ENCODE measurements at places on chromosomes 1 and 21.

GRCh38 chr21:42237577-42237976, 18.6 kb downstream of the ABCG1 start:
- no peak for DNase-seq

- no peak for DNase-seq
These were observed 8.8 kb upstream of the OBSCN start for GRCh38 chr1:228198977-228199590.

DNA sequence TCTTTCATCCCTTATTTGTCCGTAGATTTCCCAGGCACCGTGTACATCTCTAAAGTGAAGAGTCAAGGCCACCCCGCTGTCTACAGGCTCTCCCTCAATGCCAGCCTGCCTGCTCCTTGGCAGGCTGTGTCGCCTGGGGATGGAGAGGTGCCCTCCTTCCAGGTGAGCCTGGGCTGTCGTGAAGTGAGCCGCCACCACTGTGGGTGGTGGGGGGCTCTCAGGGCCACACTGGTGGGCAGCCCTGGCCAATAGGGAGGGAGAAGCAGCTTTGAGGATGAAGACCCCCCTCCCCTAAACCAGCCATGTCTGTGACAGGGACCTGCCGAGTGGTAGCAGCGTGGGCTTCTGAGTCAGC, 46.2 kb downstream of the DISP3 start:
- DNase-seq: no peak

GRCh38 chr1:96901783-96902363, 180.3 kb downstream of the PTBP2 start:
- no peak for DNase-seq

- no peak for DNase-seq
These were observed 18.7 kb downstream of the C1orf198 start for GRCh38 chr1:230849451-230850224.

- no peak for DNase-seq
These were observed 7.0 kb downstream of the KRTAP10-8 start for GRCh38 chr21:44618909-44619308.

- DNase-seq: no peak
These were observed 90.1 kb downstream of the TMEM53 start for GRCh38 chr1:44584167-44584566.

DNA sequence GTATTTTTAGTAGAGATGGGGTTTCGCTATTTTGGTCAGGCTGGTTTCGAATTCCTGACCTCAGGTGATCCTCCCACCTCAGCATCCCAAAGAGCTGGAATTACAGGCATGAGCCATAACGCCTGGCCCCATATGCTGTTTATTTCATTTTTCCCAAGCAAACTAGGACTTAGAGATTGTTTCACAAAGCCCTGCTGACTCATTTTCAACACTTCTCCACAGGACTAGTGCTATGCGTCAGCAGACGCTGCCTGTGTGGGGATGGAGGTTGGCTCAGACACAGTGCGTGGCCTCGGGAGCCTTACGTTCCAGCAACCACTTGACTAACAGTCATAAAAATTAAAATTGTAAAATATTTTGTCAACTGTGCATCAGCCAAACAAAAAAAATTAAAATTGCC, 22.7 kb downstream of the PKNOX1 start:
- no peak for DNase-seq

GRCh38 chr1:67635055-67635809, 49.8 kb upstream of the GADD45A start:
- no peak for DNase-seq

GRCh38 chr1:109185990-109186732, 27.6 kb upstream of the SARS1 start:
- no peak for DNase-seq

DNA sequence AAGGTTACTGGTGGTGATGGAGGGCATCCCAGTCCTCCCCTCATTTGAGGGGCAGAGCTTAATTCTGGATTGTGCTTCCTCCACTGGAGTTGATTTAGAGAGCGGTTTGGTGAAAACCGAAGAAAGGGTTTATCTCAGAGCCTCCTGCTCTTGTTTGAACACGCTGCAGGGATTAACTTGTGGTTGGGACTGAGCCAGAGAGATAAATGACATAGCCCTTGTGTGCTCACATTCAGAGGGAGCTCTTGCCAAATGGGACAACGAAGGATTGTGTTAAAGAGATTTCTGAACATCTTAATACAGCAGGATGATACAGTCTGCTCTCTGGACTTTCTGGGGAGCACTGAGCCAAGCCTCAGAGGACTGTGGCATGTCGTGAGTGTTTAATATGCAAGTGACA, 308.2 kb downstream of the DISC1 start:
- DNase-seq: no peak

DNA sequence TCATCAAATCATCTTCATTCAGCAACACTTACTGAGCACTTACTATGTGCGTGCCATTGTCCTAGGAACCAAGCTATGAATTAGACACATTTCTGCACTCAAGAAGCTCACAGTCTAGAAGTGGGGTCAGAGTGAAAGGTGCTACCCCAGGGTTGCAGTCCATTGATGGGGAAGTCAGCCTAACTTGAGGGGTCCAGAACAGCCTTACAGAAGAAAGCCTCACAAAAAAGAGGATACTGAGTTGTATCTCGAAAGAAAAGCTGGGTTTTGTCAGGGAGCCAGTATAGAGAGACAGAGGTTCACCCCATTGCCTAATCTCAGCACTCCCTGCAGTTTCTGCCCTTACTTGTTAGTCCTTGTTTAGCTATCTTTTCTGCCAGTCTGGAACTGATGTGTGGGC, 153.1 kb upstream of the JUN start:
- no peak for DNase-seq

DNA sequence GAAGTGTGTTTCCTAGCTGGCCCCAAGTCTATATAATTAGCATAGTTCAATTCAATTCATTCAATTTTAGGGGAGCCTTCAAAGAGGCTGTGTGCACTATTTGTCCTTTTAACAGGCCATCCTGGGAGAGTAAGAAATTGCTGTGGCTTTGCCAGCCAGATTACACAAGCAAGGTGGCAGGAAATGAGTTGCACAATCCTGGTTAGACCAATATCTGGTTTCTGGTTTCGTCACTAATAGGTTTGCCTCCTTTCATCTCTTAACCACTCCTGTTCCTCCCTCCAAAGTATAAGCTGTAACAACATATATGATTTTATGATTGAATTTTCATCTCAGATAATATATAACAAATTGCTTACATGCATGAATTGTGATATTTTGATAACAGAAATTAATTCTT, 84.1 kb upstream of the NEGR1 start:
- peak; percentile 50 for DNase-seq

DNA sequence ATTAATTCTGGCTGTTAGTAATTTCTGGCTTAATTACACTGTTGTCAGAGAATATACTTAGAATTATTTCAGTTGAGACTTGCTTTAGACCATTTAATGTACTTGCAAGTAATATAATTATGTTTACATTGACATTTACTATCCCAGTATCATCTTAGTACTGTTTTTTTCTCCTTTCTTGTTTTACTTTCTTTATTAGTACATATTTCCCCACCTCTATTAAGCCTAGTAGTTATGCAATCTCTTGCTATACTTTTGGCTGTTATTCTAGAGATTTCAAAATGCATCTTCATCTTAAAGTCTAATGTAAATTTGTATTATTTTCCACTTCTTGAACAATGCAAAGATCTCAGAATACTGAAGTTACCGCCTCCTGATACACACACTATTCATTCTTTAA, 24.4 kb downstream of the BRWD1 start:
- DNase-seq: no peak

GRCh38 chr1:147700042-147701006, 30.0 kb upstream of the ACP6 start:
- no peak for DNase-seq

DNA sequence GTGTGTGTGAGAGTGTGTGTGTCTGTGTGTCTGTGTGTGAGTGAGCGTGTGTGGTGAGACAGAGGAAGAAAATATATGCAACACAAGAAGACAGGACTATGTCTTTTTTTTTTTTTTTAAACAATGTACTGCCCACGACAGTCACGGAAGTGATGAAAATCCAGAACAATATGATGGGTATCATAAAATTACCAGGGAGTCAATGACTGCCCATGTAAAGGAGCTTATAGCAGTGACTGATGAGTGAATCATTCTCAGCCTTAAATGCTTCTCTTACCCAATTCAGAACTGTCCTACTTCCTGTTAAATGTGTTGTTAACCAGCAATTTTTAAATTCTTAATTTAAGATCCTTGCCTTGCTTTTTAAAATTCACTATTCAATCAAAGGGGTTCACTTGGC, 46.6 kb downstream of the RGS7 start:
- DNase-seq: no peak

DNA sequence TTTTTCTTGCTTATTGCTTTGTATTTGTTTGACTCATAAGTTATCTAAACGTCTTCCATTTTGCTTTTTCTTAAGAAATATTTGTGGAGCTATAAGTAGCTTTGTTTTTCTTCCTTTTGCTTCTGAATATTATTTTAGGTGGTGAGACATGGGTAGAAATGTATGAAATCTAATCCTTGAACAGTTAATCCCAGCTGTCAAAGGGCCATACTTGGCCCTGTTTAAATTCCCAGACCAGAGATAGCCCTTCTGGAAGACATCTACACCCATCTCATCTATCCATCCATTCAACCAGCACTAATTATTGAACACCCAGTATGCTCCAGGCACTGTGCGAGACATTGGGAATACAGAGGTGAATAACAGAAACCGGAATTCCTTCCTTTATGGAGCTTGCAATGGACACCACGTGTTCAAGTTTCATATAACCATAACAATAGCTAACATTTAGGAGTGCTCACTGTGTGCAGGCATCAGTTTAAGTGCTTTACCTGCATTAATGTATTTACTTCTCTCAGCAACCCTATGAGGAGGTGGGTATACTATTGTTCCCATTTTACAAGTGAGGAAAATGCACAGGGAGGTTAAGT, 8.7 kb downstream of the TACSTD2 start:
- no peak for DNase-seq

- DNase-seq: no peak
These were observed 487.3 kb downstream of the SIPA1L2 start for GRCh38 chr1:232142403-232143314.

DNA sequence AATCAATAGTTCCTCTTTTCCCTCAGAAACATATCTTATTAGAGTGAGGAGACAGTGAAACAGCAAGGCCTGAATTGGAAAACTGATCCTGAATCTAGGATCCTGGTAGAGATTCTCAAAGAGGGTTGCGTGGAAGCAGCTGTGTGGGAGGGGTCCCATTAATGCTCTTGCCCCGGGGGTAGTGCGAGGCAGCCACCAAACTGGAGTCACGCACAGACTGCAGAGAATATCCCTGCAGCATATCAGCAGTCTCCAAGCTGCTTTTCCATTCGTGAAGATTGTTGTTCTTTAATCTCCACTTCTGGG, 150.1 kb downstream of the DISC1 start:
- DNase-seq: no peak

DNA sequence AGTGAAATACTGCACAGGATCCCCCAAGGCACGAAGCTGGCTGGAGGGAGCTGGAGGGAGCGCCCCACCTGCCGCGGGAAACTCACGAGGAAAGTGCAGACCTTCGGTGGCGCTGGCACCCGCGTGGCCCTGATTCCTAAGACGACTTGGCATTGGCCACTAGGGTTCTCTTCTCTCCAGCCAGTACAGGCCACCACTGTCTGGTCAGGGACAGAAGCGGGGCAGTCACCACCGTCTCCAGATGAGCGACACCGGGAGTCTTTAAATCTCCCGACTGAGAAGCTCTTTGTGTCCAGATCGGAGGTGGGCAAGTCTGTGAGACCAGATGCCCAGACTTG, 19.2 kb upstream of the CHIA start:
- DNase-seq: no peak

- DNase-seq: no peak
These were observed 4.5 kb downstream of the EPHA2 start for GRCh38 chr1:16151196-16151994.

DNA sequence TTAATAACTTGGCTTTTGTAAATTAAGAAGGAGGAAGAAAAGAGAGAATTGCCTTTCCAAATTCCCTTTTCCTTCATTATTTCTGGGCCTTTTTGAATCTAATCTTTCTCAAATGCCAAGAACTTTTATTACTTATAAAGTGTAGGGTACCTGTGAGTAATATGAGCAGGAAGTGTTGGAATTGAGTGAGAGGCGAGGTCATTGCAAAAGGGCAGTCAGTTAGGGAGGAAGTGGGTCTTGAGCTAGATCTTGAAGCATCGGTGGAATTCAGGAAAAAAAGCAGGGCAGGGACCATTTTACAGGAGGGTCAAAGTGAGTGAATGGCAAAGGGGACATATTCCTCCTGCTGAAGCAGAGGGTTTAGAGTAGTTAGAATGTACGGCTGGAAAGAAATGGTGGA, 23.4 kb downstream of the DDI2 start:
- no peak for DNase-seq

GRCh38 chr1:111197598-111198284, 2.7 kb downstream of the DENND2D start:
- DNase-seq: no peak

- DNase-seq: no peak
These were observed 16.3 kb upstream of the PIGC start for GRCh38 chr1:172460177-172460576.

DNA sequence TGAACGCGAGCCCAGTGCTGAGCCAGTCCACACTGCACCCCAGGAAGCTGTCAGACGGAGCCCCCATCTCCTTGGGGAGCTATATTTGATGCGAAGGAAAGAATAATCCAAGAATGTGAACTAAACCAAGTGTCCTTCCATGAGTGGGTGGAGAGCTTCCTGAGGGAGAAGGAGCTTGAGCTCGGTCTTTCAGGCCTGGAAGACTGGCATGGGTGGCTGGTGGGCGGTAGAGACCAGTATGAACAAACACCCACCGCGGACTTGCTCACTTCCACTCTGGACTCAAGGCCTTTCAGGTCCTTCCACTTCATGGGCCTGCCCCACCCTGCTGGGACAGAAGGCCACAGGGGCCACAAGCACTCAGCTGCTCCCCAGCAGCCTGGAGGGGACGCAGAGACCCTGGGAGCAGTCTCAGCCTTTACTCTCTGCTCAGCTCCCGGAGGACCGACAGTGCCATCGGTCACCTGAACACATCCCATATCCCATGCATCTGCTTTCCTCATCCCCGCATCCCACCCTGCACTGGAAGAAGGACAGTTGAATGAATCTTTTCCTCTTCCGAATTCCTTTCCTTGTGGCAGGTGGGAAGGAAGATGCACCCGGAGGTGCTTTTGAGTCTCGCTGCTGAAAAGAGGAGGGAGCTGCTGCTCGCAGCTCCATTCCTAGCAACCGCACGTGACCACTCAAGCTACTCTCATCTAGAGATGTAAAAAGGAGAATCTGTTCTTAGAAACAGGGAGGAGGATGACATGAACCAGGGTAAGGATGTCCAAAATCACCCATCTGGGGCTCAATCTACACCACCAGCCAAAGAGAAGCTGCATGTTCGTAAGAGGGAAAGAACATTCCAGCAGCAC, 92.3 kb downstream of the PGBD5 start:
- no peak for DNase-seq

DNA sequence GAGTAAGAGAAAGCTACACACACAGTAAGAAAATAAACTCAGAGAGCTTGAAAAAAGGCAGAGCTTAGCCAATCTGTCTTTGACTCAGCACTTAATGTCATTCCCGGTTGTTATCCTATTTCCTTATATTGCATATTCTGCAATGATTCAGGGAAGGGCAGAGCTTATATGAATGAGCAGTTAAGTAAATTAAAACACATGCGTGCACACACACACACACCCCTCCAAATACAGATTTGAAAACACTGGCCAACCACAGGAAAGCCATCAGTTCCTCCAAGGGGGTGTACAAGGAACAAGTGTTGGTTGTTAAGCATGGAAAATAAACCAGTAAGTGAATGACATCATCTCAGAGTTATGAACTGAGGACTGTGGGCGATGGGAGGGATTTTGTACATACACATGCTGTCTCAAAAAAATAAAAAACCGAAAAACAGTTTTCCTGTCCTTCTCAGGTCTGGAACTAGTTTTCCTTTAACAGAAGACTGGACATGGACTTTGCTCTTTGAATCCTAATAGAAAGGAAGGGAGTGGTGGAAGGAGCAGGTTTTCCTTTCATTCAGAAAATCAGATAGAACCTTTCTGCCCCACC, 1.0 kb downstream of the IQGAP3 start:
- DNase-seq: no peak

Data from NCI-H1436 treated with DMSO at 0.1 percent for 48 hours (cell line).